ENCODE measurements at places on chromosomes 7 and 10.

DNA sequence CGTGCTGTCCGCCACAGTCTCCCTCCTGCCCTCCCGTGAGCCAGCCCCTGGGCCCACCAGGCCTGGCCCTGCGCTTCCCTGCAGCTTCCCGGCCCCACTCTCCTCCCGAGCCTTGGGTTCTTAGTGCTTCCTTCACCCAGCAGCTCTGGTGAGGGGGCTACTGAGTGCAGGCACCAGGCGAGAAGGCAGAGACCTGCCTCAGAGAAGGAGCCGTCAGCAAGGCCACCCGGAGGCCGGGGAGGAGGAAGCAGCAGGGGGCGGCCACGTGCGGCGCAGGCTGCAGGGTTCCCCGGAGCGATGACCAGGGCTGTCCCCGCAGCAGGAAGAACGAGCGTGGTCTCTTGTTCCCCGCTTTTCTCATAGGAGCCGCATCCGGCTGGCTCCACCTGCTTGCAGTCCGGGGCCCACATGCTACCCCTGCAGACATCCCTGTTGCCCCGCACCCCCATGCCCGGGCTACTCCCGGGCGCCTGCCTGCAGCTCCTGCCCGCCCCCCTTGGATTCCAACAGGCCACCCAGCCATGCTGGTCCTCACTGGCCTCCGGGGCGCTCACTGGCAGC lies 20.5 kb downstream of the YKT6 start:
- no peak for DNase-seq

DNA sequence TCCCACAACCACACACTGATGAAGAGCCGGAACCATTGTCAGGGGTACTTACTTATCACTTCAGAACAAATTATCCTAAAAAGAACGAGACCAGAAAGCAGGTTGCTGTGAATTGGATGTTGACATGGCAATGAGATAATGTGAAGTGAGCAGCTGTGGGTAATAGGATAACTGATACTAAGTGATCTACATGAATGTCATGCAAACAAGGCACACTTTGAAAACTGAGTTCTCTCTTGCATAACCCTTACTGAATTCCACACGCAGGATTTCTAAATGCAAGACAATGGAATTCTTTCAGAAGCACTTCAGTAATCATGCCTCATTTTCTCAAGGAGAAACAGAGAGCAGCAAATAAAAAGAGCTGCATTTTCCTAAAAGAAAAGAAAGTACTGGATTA lies 242.5 kb upstream of the TMEM229A start:
- DNase-seq, result no peak

DNA sequence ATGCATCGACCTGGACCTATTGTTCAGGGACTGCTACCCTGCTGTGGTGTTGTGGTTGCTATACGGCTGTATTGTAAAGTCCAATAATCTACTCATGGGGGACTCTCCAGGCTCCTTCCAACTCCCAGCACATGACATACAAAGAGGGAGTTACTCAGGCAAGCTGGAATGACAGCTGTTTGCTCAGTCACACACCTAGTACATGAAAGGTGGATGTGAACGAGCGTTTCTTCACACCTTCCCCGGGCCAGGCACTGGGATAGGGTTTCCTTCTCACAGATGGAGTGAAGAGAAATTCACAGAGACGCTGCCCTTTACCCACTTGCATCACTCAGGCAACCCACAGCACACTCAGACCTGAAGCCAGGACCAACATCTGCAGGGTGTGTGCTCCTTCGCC lies 215.7 kb downstream of the TNS3 start:
- no peak for DNase-seq

DNA sequence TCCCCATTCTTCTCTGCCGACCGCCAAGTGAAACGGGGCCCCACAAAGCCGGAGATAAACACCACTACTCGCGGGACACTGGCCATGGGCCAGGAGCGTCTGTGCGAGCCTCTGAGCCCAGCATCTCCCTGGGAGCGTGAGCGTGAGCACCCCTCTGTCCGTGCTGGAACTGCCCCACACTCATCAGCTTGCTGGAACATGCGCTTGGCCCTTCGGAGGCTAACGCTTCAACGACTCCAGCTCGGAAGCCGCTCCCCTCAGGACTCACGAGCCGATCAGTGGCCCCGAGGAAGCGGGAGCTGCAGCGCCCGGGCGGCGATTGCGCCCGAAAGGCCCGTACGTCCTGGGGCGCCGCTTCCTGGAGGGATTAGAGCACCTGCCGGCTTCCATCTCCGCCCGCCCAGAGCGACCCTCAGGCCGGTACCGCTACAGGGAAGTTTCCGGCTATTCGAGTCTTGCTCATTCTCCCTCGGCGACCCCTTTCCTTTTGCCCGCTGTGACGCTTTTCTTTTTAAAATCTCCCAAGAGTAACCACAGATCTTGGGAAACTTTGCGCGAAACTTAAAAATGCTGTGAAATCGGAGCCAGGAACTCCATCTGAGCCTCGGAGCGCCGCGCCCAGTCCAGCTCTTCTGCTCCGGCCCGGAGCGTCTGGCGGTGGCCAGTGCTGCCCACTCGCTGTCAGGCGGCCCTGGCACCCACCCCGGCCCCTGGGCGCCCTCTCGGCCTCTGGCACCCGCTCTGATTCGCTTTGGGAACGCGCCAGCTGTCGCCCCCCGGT lies 1.0 kb downstream of the TLL2 start:
- DNase-seq, result no peak

DNA sequence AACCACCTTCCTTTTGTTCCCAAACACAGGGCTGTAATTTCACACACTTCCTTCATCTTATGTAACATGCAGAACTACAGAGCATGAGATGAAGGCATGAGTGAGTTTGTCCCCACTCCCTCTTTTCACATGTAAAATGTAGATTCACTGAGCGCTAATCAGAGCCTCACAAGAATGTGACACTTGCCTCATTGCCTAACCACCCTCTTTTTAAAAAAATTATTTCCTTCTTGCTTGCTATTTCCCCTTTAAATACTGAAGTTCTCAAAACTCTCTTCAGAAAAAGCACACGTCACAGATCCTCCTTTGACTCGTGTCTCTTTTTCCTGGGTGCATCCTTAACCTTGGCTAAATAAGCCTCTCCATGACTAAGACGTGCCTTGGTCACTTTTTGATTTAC lies 121.2 kb upstream of the TARP start:
- DNase-seq, result no peak

GRCh38 chr7:16838386-16838785 lies 33.6 kb upstream of the AGR2 start:
- DNase-seq, result no peak

GRCh38 chr7:134892963-134893362 lies 93.3 kb upstream of the AGBL3 start:
- DNase-seq, result no peak

DNA sequence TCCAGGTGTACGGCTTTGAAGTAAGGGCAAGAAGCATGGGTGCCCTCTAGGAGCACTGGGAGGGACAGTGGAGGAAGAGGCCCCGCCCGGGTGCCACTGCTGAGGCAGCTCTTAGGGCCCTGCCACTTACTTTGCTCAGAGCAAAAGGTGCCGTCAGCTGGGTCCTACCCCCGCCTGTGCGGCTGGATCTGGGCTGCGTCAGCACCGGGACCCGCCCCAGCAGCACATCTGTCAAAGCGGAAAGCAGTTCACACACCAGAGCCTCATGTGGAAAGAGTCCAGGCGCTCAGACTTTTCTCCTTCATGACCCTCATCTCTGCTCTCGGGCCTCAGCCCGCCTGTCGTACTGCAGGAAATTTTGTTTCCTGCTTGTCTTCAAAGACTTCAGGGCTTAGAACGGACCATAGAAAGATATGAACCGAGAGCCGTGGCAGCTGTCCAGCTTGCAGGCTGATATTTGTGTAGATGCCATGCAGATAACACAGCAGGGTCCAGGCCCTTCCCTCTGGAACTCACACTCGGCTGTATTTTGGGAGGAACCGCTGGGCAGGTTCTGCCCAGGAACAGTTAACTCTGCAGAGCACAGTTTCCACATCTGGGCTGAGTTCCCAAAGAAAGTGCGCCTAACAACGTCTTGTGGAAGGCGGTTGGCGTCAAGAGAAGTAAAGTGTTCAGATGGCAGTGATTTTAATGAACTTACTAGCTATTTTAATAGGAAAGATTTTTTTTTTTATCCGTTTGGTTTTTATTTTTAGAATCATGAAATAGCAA lies 44.3 kb upstream of the PRKAR1B start:
- no peak for DNase-seq

DNA sequence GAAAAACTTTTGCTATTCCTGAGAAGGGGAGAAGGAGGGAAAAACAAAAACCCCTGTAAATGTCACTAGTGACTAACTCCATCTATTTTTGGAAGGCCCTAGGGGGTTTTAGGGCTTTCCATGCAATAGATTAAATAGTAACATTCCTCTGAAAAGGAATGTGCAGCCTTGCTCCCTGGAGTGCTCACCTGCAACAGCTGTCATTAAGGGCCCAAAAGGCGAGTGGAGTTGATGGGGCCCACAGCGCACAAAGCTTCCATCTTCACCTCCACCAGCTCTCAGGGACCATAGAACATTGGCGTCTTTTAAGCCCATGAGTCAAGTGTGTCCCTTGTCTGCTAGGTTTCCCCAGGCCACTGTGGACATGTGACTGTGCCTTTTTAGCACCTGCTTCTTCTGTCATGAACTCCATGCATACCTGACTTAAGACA lies 58.0 kb upstream of the IL6 start:
- DNase-seq, result no peak

DNA sequence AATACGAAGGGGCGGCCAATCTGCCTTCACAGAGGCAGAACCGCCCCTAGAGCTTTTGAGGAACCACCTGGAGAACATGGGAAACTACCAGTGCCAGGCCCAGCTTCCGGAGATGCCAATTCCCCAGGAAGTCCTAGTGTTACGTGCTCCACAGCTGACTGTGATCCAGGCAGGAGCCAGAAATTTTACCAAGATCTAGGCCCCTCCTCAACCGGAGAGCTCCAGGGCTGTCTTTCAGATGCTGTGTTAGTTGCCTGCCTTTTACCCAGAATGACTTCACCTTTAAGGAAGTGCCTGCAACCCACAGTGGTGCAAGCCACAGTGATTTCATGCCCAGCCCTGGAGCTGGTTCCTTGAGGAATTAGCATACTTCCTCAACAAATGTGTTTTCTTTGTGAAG lies 62.9 kb downstream of the ELMO1 start:
- DNase-seq, result no peak

DNA sequence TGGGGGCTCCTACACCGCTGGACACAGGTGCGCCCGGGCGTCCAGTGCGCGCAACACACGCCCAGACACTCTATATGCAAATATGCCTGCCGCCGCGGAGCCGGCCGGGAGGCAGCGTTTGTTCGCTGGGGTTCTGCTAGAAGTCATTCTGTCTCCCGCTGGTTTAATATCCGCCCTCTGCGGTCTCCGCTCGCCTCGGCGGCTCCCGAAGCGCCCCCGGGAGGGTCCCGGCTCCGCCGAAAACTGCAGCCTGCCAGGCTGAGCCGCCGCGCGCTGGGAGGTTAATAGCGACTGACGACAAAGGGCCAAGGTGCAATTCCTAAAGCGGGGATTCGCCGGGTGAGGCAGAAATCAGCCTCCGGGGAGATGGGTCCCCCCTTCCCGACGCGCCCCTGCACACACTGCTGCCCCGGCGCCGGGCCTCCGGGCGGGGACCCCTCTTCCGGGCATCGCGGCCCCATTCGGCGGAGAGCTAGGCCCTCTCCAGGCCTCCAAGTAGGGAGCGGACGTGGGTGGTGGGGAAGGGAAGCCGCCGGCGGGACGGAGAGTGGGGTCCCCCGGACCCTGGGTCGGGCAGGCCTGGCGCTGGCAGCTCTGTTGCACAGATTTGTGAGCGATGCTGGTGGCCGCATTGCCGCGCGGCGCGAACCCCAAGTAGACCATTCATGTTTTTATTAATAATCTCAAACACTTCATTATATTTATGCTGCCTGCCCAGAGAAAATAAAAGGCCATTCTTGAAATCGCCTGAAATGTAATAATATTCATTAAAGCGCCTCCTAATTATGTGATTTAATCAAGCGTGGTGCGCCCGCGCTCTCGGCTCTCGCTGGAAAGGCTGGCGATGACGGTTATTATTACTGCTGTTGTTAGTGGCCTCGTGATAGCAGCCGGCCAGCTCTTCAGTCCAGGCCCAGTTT lies 9.1 kb downstream of the EN2 start:
- DNase-seq, result no peak

- no peak for DNase-seq
Observed at GRCh38 chr10:103720328-103720963, 134.9 kb downstream of the SH3PXD2A start.

DNA sequence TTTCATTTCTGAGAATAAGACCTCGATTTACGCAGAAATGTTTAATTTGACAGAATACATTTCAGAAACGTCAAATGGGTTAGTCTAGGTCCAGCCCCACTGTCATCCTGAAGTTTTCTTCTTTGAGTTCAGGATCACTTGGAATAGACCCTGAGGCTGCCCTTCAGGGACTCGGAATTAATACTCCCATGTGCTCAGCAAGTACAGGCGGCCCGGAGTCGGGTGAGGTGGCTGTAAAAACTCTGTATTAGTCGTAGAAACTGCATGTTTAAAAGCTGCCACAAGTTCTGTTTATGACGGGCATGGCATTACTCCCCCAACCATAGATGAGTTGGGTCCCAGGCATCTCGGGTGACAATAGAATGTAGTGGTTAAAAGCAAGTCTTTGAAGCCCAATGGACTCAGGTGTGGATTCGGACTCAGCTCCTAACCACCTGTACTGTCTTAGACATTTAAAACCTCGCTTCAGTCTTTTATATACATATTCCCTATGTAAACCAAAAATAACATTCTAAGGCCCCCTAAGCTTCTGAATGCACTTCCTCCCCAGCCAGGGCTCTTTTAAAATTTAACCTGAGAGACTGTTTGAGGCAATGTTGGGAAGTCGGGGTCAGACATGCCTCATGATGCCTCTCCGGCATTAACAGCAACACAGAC lies 216.3 kb downstream of the ADARB2 start:
- no peak for DNase-seq

GRCh38 chr10:60597513-60597912 lies 180.8 kb upstream of the CDK1 start:
- no peak for DNase-seq

- no peak for DNase-seq
Observed at GRCh38 chr10:97842656-97843280, 6.9 kb upstream of the GOLGA7B start.

DNA sequence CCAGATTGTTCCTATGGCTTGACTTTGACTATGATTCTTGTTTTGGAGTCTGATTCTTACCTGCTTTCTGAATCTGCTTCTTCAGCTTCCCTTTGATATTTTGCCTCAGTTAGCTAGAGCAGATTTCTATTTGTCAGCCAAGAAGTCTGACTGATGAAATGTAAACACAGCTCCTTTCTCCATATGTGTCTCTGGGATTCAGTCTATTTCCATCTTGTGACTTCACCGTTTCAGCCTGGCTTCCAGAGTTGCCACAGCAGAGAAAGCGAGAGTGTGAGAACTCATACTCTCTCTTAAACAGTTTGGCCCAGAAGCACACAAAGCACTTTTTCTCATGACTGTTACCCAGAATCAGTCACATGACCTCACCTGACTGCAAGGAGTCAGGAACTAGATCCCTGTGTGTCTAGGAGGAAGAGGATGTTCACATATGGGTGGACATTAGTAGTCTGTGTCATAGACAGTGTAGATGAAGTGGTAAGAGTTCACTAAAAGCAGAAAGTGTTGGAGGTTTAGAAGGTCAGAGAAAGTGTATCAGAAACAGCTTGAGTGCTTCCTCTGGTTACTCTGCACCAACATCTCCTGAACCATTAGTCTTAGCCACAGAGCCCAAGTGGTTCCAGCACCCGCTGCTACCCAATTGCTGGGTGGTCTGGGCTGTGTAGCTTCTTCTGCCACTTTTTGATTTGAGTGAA lies 103.4 kb upstream of the CDK6 start:
- no peak for DNase-seq

- DNase-seq, result no peak
Observed at GRCh38 chr10:60903096-60903495, 40.9 kb downstream of the RHOBTB1 start.

- no peak for DNase-seq
Observed at GRCh38 chr7:25307624-25308023, 79.3 kb upstream of the NPVF start.

- no peak for DNase-seq
Observed at GRCh38 chr10:69880301-69881081, 78.8 kb downstream of the COL13A1 start.

Measured in A549 (cell line).